Airway epithelial cell (primary cell): ENCODE measurements at places on chromosomes 3 and 15. TPM values are rescaled to one million over a fixed set of nuclear protein-coding genes. Genes with fewer than 3 reads are reported as not detected.

CLCN2 gene
- 6.4 and 7.9 TPM in 2 replicates for total RNA-seq

CTSH gene
- total RNA-seq = 36.6 and 39.2 TPM in 2 replicates

PROK2 gene
- not detected in 2 replicates for total RNA-seq

ELL3 gene
- total RNA-seq = 17.1 and 29.5 TPM in 2 replicates

ABHD6 gene
- total RNA-seq = 7.2 and 9.9 TPM in 2 replicates

MAN2A2 gene
- total RNA-seq = 10.2 and 10.3 TPM in 2 replicates

TBC1D5 gene
- 29.4 and 46.7 TPM in 2 replicates for total RNA-seq

SH2D7 gene
- not detected in 2 replicates for total RNA-seq

MAP4 gene
- 92.9 and 124 TPM in 2 replicates for total RNA-seq

RETNLB gene
- not detected in 2 replicates for total RNA-seq

GALNT15 gene
- 0.14 and 0.42 TPM in 2 replicates for total RNA-seq

CYP8B1 gene
- total RNA-seq = not detected in 2 replicates

FETUB gene
- total RNA-seq = 1.2 and 2.8 TPM in 2 replicates

ARL13B gene
- total RNA-seq = 3.5 and 6.1 TPM in 2 replicates
